ENCODE measurements at places on chromosomes 3 and 15.
A peak's percentile ranks its signal among the peaks of the same experiment; 100 is the strongest.

DNA sequence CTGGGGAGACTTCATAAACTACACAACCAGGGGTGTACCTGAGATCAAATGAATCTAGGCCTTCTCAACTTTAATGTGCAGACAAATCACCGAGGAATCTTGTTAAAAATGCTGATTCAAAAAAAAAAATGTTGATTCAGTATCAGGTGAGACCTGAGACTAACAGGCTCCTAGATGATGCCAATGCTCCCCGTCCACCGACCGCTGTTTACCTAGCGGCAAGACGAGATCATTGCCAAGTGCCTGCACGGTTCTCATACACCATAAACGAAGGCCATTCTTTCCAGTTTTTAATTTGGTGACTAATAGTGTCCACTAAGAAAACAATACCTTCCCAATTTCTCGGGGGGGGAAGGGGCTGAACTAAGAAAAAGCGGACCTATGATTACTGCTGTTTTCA is 2.5 kb upstream of the FSIP1 start:
- DNase-seq: no peak

DNA sequence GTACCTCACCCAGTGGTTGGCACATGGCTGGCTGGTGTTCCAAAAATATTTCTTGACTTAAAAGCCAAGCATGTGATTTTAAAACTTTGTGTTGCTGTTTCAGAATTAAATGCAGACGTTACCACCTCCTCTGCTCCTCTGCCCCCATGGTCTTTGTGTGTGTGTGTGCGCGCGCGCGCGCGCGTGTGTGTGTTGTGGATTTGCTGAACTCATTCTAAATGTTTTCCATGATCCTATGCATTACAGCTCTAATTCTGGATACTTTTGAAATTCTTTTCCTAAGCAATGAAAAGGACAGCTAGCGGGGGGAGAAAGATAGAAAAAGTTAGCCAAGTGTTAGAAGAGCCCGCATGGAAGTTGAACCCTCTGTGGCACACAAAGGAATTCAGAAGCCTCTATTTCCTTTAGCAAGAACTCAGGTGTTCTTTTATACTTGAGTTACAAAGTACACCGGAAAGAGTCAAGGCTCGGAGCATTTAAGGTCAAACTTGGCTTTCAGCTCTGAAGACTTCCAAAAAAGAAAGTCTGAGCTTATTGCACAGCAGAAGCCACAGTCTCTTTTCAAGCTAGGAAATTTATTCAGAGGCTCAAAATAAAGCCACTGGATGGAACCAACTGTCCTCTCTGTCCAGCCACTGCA is 350.5 kb upstream of the TBL1XR1 start:
- DNase-seq: no peak

GRCh38 chr3:54965746-54966145 is 37.9 kb upstream of the LRTM1 start:
- no peak for DNase-seq

- peak; percentile 38 for DNase-seq
Observed at GRCh38 chr3:106206146-106206545, 337.3 kb upstream of the CBLB start.

DNA sequence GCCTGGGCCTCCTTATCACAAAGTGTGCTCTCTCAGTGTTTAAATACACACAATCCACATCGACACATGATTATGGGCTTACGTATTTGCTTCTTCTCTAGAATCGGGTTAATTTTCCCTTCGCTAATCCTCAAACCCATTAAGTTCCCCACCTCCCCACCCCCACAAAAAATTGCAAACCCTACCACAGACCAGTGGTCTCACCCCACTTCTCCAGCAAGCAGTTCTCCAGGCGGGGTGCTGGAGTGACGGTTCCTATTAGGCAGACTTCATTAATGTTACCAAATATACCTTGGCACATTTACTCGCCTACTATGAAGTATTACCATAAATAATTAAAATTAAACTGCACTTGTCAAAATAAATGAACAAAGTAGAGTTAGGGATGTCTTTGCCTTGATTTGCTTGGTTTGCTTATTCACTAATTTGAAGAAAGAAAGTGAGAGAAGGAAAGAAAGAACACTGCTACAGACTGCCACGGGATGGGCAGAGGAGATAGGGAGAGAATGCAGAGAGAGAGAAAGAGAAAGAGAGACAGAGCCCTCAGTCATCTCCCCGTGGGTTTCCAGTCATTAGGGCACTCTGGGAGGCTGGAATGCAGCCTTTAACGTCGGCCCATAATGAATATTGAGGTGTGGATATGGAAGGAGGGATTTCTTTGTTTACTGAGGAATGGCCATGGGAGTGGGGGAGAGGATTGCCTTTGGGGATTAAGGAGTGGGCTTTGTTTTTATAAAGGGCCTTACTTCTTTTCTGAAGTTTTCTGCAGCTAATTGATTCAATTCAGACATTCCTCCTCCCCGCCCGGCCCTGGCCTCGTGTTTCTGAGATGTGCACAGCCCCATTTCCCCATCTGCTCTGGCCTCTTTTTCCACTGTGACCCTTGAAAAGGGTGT is 39.7 kb upstream of the POLG start:
- no peak for DNase-seq

GRCh38 chr3:11776346-11776745 is 70.3 kb downstream of the TAMM41 start:
- no peak for DNase-seq

All from suppressor macrophage treated with lipopolysaccharide for 4 hours (primary cell).